ENCODE measurements at places on chromosomes 13 and 19.
A peak's percentile ranks its signal among the peaks of the same experiment; 100 is the strongest.

GRCh38 chr19:35062942-35063341 lies 21.4 kb downstream of the HPN start:
- DNase-seq, result no peak

- no peak for DNase-seq
These were observed 13.6 kb downstream of the ARHGAP45 start for GRCh38 chr19:1080360-1081161.

- DNase-seq, result no peak
These were observed 3.4 kb downstream of the RBM26 start for GRCh38 chr13:79402679-79403078.

DNA sequence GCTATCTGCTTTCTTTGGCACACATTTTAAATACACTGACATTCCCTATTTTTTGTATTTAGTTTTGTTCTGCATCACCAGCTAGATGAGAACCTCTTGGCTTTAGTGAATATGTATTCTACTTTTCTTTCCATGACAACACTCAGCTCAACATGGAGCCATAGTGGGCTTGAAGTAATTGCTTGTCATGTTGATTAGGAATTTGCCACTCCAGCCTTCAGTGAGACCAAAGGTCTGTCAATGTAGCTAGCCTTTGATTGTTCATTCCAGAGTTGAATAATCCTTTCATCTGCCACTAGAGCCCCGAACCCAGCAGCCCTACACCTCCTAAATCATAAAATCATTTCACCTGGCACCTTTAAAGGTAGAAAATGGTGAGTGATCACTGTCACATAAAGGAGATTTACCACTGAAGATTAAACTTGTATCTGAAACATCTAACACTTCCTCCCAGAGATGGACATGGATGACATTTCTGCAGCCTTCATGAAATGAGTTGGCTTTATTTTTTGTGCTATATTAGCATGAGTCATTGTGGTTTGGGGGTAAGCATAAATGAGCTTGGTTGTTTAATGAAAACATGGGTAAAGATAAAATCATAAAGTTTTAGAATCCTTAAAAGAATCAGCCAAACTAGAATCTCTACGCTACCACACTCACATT lies 29.2 kb upstream of the GARRE1 start:
- no peak for DNase-seq

DNA sequence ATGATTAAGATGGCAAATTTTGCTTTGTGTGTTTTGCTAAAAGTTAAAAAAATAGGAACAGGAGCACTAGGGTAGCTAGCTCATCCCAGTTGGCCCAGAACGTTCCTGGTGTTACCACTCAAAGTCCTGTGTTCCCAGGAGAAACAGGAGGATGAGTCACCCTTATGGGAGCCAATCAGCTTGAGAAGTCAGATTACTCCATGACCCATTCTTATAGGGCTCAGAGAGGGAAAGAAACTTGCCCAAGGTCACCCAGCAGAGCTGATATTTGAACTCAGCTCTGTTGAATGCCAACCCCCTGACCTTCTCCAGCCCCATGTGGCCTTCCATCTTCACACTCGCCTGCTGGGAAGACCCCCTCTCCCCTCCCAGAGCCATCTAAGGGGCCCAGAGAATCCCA lies 13.0 kb downstream of the NMRK2 start:
- DNase-seq, result no peak

GRCh38 chr13:113528101-113528812 lies 37.7 kb upstream of the DCUN1D2 start:
- DNase-seq, result no peak

- DNase-seq, result no peak
These were observed 17.6 kb downstream of the ZNF296 start for GRCh38 chr19:45058622-45059159.

GRCh38 chr19:29881386-29881785 lies 60.7 kb upstream of the URI1 start:
- peak; percentile 23 for DNase-seq

DNA sequence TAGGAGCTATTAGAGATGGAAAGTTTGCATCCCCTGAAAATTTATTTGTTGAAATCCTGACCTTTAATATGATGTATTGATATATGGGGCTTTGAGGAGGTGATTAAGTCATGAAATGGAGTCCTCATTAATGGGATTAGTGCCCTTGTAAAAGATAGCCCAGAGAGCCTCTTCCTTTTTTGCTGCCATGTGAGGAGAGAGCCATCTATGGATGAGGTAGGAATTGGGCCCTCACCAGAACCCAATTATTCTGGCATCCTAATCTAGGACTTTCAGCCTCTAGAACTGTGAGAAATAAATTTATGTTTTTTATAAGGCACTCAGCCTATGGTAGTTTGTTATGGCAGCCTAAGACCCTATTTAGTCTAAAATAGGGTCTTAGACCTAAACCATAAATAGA lies 250.2 kb upstream of the SLITRK1 start:
- no peak for DNase-seq

GRCh38 chr19:51020988-51021651 lies 1.6 kb upstream of the KLK10 start:
- DNase-seq, result no peak

DNA sequence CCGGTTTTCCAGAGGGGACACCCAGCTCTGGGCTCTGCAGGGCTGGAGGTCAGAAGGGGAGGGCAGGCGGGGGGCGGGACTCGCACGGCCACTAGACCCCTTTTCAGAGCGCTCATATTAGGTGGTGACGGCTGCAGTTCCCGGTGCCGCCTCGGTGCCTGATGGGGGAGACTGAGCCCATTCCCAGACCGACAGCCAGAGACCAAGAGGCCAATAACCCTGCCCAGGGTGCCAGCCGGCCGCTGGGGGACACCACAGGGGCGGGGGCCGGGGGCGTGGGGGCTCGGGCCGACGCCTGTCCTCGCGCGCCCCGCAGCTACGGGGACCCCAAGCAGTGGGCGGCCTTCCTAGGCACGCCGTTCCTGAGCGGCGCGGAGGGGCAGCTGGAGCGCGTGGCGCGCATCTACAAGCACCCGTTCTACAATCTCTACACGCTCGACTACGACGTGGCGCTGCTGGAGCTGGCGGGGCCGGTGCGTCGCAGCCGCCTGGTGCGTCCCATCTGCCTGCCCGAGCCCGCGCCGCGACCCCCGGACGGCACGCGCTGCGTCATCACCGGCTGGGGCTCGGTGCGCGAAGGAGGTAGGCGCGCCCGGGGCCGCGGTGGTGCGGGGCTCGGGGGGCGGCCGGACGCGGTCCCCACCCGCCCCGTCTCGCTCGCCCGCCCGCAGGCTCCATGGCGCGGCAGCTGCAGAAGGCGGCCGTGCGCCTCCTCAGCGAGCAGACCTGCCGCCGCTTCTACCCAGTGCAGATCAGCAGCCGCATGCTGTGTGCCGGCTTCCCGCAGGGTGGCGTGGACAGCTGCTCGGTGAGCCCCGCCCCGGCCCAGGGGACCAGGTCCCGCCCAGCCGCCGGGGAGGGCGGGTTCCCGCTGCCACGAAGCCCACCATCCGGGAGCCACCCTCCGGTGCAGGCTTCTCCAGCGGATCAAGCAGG lies 2.4 kb downstream of the TIMM13 start:
- no peak for DNase-seq

DNA sequence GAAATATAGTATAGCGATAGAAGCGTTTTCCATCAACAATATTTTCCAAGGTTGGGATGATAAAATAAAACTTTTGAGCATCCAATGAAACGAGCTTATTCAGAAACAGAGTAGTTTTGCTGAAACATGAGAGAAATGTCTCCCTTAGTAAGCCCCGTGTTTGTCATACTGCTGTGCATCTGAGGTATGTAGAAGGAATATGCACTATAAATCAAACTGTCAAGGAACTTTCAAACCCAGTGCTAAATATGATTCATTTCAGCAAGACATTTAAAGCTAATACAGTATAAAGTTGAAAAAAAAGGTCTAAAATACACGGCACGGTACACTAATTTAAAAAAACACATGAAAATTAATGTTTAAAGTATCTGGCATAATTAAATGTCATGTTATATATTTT lies 546.2 kb downstream of the SLITRK5 start:
- DNase-seq, result no peak

- DNase-seq, result no peak
These were observed 32.7 kb upstream of the DCLK1 start for GRCh38 chr13:36163809-36164308.

- no peak for DNase-seq
These were observed 6.8 kb downstream of the ATP13A1 start for GRCh38 chr19:19656451-19657396.

- peak; percentile 30 for DNase-seq
These were observed 96.6 kb downstream of the RXFP2 start for GRCh38 chr13:31835932-31836331.

- DNase-seq, result no peak
These were observed 2.7 kb downstream of the PLEKHF1 start for GRCh38 chr19:29667901-29668341.

DNA sequence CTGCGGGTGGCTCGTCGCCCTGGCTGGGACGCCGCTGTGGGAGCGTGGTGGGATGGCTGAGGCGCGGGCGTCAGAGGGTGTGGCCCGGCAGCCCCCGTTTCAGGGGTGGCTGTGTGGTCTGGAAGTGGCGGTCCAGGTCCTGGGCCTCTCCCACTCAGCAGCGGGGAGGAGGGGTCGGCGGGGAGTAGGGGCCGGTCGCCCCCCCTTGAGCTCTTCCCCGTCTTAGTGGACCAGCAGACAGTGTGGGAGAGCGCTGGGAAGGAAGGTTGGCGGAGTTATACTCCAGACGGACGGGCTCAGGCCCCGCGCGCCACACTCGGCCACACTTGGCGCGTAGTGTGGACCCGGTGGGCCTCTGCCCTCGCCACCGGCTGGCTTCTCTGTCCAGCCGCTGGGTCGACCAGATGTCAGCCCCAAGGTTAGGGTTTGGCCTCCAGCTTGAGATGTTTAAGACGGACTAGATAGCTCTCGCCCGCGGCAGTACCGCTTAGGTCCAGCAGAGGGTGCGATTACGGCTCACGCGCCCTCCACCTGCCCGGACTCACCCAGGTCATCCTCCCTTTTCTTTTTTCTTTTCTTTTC lies 21.7 kb upstream of the ZNF429 start:
- no peak for DNase-seq

DNA sequence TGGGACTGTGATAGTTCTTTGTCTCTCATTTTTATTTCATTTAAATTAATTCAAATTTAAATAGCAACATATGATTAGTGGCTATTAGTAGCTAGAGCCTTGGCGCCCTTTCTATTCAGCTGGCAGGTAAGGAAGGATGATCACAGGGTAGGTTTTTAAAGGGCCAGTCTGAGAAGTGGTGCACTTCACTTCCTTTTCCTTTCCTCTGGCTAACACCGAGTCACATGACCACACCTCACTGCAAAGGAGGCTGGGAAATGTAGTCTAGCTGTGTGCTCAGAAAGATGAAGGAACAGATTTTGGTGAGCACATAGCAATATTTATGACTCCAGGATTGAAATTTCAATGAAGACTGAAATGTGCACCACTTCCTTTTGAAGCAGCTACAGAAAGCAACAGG lies 128.7 kb downstream of the TSHZ3 start:
- DNase-seq, result no peak

GRCh38 chr13:39786091-39786490 lies 130.6 kb downstream of the COG6 start:
- DNase-seq, result no peak

DNA sequence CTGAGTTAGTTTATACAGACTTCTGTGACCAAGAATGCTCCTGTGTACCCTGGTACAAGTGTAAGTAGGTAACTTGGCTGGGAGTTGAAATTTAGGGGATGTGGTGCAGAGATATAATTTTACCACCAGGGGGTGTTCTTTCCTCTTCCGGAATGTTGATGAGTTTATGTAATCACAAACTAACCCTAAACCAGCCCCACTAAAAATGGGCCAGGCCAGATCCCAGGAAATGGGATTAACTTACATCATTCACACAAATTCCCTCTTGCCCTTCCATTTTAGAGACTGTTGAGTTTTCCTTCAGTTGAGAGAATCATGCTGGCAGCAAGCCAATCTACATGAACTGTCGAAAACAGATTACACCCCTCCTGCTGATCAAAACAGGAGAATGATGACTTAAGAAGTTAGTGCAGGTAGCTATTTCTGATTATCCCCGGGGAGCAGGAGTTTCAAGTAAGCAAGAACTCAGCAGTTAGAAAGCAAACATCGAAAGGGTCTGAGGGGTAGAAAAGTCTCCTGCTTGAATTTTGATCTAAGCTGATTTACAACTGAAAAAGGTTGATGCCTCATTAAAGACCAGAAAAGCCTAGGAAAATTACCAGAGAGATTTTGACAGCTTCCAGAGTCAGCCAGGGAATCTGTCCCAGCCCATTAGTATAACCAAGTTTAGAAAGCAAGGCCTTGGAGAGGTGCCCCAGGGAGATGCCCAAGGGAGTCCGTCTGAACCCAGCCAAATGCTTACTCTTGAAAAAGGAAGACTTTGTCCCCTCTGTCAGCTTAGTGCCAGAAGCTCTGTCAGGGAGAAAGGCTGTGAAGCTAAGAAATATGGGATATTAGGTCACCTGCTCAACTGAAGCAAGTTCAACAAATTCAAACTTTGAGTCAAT lies 32.3 kb upstream of the MED4 start:
- DNase-seq, result peak; percentile 36

DNA sequence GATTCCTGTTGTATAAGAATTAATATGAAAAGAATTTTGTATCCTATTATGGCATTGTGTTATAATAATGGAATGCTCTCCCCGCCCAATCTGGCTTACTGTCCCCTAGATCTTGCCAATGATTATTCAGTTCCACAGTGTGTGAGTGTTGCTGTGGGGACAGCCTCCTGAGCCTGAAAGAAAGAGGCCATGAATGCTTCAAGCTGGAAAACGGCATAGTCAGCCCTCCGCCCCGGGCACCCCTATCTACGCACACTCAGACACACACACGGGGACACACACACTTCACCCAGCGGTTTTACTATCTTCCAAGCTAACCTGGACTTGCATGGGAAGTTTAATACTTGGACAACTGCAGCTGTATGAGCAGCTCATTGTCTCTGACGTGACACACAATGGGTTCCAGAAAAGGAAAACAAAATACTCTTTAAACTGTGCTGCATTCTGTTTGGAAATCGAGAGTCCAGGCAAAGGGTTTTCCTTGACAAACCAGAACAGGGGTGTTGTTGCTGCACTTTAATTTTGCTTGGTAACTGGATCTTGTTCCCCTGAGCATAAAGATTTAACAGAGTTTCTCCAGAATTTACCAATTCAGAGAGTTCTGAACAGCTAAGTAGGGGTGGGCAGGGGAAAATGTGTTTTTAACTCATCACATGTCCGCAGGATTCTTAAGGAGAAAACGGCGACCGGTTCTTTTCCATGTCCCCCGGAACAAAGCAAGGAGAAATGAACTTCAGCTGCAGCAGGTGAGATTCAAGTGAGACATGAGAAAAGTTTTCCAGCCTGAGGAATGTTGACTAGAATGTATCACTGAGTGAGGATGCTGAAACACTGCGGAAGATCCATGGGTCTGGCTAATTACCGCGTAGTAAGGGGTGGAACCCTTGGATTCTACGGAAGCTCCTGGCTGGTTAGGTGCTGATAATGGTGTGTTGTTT lies 472.9 kb downstream of the FOXO1 start:
- peak; percentile 16 for DNase-seq

DNA sequence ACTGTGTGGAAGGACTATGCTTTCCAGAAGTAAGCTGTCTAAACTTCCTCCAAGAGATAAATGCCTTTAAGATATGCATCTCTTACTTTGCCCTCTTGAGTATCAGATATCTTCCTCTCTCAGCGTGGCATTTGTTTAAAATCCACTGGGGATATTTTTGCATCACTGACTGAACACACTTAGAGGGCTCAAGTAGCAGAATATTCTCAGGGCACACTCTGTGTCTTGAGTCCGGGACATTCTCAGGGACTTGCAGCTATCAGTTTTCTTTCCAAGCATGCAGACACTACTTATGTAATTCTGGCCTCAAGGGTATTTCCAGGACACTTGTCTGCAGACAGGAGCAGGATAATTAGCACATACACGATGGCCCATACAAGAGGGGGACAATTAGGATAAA lies 84.7 kb downstream of the ERCC5 start:
- no peak for DNase-seq
